HepG2 (cell line): ENCODE measurements at places on chromosomes 5 and 9.

GRCh38 chr9:123727332-123727731 is 202.6 kb downstream of the DENND1A start:
- H3K4me3 ChIP-seq: no peak overlapping the region
- H3K4me1 ChIP-seq: no peaks in the 10 kb centered on the region
- H3K27ac ChIP-seq: no peak overlapping the region
- no peaks in the 10 kb centered on the region; the same call in 1 of the 2 replicates for H3K36me3 ChIP-seq
- H3K27me3 ChIP-seq: no peaks in the 10 kb centered on the region

DNA sequence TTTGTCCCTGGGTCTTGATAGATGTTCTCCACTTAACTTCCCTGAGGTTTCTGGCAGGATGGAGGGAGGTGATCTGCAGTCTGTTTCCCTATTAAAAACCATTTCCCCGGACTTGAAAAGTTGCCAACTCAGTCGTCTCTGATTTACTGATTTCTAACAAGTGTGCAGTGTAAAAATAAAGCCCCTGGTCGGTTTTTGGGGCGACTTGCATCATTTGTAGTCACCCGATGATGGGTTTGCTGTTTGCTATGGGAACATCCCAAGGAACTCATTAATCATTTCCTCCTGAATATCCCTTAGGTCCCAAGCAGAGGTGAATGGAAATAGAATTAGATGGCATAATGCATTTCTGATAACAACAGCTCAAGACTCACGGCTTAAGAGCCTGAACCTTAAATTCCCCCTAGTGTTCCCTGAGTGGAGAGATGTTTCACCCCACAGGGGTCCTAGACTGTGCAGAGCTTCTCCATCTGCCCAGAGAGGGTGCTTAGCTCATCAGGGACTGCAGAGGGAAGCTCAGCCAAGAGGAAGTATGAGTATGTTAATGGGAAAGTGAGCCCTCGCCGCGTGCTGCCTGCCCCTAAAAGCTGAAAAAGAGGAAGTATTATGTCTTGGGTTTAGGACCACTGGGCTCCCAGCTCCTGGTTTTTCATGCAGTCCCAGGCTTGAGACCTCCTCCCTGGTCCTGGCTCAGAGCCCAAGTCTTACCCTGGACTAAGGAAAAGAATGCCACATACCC is 115.1 kb upstream of the DAP start:
- H3K27me3 ChIP-seq: no peaks in the 10 kb centered on the region; the same call in 1 of the 2 replicates
- no peak overlapping the region for H3K4me3 ChIP-seq
- no peak overlapping the region for H3K27ac ChIP-seq
- H3K36me3 ChIP-seq: no peaks in the 10 kb centered on the region
- DNase-seq: no peak

- no peaks in the 10 kb centered on the region for H3K36me3 ChIP-seq
- no peaks in the 10 kb centered on the region for H3K27me3 ChIP-seq
- no peak for DNase-seq
These were observed 379.4 kb downstream of the GADD45G start for GRCh38 chr9:89984214-89984613.

DNA sequence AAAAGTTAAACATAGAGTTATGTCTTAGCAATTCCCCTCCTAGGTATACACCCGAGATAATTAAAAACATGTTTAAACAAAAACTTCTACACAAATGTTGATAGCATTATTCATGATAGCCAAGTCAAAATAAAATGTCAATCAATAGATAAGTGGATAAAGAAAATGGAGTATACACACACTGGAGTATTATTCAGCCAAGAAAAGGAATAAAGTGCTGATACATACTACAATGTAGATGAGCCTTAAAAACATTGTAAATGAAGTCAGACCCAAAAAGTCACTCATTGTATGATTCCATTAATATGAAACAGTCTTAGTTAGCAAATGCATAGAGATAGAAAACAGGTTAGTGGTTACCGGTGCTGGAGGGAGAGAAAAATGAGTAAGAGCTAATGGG is 34.3 kb upstream of the SHB start:
- H3K36me3 ChIP-seq: no peaks in the 10 kb centered on the region
- H3K27me3 ChIP-seq: no peaks in the 10 kb centered on the region; the same call in none of the 2 replicates
- H3K4me1 ChIP-seq: no peaks in the 10 kb centered on the region

GRCh38 chr9:123191260-123191659 is 77.1 kb downstream of the STRBP start:
- H3K4me3 ChIP-seq: no peak overlapping the region
- H3K4me1 ChIP-seq: no peaks in the 10 kb centered on the region
- DNase-seq: no peak

DNA sequence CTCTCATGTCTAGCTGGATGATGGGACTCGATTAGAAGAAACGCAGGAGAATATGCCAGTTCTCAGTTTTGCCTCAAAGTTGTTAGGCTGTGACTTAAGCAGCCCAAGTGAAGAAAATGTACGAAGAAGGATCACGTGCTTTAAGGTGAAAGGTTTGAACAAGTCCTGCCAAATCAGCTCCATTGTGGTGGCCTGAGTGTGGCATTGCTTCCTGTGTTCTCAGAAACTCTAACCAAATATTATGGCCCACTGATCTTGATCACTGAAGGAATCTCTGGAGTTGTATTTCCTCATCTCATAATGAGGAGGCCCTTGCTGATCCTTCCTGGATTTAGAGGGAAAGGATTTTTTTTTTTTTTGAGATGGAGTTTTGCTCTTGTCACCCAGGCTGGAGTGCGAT is 44.0 kb downstream of the OTULIN start:
- no peak for DNase-seq
- no peak overlapping the region for H3K27ac ChIP-seq
- no peaks in the 10 kb centered on the region for H3K27me3 ChIP-seq
- no peak overlapping the region for H3K4me3 ChIP-seq
- H3K4me1 ChIP-seq: peaks cover 6% of the 10 kb centered on the region; the same call in 1 of the 2 replicates

DNA sequence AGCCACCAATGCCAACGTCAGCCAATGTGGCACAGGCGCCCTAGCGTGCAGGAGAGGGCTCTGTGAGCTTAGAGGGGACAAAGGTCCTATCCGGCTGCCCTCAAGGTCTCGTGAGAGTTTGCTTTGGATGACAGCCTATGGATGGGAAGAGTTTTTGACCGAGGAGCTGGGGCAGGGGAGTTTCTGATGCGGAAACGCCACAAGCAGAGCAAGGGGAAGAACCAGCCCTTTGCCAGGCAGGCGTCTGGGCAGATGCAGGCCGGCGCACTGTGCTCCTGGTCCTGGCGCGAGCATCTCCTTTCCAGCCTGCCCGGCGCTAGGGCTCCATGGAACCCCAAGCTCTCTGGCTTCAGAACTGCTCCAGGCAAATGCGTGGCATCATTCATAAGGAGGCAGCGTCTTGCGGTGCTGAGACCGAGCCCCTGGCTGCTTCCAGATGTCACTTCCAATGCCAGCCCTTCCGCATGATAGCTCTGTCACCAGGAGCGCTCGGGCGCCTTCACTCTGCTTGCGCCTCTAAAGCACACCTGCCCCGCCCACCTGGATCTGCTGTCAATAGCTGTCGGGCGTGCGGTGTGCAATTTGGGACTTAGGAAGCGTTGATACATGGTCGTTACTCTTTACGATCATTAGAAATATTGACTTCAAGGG is 374.9 kb upstream of the IRX1 start:
- no peak overlapping the region for H3K4me3 ChIP-seq
- no peaks in the 10 kb centered on the region for H3K4me1 ChIP-seq
- H3K27ac ChIP-seq: no peak overlapping the region
- H3K36me3 ChIP-seq: no peaks in the 10 kb centered on the region
- H3K27me3 ChIP-seq: peaks cover 1% of the 10 kb centered on the region; the same call in 1 of the 2 replicates
